ENCODE measurements at places on chromosomes 1 and 21.

- DNase-seq, result no peak
Observed at GRCh38 chr1:116270316-116271057, 102.6 kb upstream of the ATP1A1 start.

- DNase-seq, result no peak
Observed at GRCh38 chr1:170853867-170854266, 81.5 kb upstream of the MROH9 start.

DNA sequence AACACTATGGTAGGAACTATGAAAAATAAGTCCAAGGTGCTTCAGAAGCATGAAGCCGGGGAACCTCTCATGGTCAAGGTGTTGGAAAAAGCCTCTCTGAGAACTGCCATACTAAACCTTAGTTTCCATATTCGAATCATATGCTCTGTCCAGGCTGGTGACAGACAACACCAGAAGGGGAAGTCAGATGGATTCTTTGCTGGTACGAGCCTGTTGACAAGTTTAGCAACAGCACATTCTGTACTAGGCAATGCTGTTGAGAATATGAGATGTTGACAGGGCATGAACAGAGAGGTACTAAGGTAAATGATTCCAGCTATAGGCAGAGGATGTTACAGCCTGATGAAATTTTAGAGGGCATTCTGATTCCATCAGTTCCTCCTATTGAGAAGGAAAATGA lies 461.3 kb upstream of the ZRANB2 start:
- DNase-seq, result no peak

DNA sequence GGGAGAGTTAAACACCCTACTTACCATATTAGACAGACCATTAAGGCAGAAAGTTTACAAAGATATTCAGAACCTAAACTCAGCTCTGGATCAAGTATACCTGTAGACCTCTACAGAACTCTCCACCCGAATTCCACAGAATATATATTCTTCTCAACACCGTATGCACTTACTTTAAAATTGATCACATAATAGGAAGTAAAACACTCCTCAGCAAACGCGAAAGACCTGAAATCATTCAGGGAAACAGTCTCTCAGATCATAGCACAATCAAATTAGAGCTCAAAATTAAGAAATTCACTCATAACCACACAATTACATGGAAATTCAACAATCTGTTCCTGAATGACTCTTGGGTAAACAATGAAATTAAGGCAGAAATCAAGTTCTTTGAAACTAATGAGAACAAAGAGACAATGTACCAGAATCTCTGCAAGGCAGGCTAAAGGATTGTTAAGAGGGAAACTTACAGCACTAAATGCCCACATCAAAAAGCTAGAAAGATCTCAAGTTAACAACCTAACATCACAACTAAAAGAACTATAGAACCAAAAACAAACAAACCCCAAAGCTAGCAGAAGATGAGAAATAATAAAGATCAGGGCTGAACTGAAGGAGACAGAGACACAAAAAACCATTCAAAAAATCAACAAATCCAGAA lies 19.1 kb downstream of the CD84 start:
- DNase-seq, result no peak

GRCh38 chr1:25769625-25770383 lies 30.2 kb upstream of the SELENON start:
- DNase-seq, result no peak

GRCh38 chr1:183844806-183845205 lies 39.9 kb downstream of the RGL1 start:
- DNase-seq, result no peak

- no peak for DNase-seq
Observed at GRCh38 chr1:78049396-78049795, 3.6 kb downstream of the GIPC2 start.

DNA sequence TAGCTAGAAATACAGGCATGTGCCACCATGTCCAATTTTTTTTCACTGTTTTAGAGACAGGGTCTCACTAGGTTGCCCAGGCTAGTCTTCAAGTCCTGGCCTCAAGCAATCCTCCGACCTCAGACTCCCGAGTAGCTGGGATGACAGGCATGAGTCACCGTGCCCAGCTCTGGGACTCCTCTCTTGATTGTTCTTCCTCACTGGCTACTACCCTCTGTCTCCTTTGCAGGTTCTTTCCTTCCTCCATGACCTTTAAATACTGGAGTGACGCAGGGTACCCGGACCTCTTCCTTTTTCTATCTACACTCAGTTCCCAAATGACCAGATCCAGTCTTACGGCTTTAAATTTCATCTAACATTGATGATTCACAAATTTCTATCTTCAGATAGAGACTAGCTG lies 34.9 kb downstream of the ASH1L start:
- DNase-seq, result no peak

- DNase-seq, result peak; percentile 5
Observed at GRCh38 chr1:31548534-31548906, 27.8 kb upstream of the TINAGL1 start.

- DNase-seq, result peak; percentile 83
Observed at GRCh38 chr21:41425954-41426675, at the start of gene MX1. TSS of gene MX1 (plus strand) at chr21:41426239. CDS start at chr21:41432071, 5,832 bp downstream.

- no peak for DNase-seq
Observed at GRCh38 chr1:8239039-8239305, 78.9 kb upstream of the SLC45A1 start.

DNA sequence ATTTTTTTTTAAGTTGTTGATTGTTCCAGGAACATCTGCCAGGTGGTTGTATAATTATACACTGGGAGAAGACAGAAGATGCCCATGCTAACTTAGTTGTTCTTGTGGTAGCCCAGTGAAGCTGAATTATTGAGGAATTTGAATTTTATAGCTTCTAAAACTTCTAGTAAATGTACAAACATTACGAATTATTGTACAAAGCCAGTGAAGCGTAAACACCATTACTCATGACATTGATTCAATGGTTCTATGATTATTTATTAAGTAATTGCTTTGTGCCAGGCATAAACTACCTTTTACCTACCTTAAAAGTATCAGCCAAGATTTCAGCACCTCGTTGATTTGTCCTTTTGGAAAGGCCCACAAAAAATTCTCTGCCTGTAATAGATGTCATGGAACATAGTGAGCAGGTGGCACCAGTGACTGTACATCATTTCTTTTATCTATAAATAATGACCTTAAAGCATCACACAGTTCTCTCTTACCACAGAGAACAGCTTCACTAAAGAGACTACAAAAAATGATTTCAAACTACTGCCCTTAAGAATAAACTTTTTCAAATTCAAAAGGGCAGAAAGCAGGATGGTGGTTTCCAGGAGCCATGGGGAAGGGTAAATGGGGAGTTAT lies 74.9 kb upstream of the BCL10 start:
- DNase-seq, result no peak

DNA sequence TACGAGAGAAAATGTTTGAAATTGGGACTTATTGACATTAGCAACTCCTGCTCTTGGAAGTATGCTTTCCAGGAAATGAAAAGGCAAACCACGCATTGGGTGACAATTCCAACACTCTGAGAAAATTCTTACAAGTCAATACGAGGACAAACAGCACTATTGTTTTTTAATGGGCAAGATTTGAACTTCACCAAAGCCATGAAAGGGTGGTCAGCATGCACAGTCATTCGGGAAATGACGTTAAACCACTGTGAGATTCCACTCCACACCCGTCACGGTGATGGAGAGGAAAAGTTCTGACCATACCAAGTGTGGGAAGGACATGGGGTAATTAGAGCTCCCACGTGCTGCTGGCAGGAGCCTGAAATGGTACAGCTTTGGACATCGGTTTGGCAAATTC lies 12.2 kb upstream of the PRXL2B start:
- DNase-seq, result no peak

- no peak for DNase-seq
Observed at GRCh38 chr1:48597663-48598062, 125.7 kb upstream of the SPATA6 start.

- no peak for DNase-seq
Observed at GRCh38 chr21:41835711-41836154, 43.4 kb downstream of the PRDM15 start.

- DNase-seq, result no peak
Observed at GRCh38 chr1:208216062-208216461, 28.1 kb downstream of the PLXNA2 start.

DNA sequence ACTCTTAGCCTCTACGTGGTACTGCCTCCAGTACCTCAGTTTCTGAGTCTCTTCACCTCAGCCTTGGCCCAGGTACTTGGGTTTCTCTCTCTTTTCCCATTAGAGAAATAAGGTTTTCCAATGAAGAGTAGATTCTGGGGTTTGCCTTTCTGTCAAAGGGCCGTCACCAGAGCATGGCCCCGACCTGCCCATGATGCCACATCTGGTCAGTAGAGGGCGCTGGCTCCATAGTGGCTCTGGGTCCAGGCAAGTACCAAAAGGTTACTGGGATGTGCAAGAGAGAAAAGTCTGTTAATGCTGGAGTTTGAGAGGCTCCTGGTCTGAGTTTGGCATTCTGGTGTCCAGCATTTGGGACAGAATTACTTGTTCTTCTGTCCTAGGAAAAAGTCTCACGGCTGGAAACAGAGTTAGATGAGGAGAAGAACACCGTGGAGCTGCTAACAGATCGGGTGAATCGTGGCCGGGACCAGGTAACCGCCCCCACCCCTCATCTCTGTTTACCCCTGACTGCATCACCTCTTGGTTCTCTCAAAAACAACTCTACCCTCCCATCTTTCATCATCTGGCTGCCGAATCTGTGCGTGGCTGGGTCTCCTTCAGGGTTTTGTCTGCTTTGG lies 5.3 kb upstream of the TUFT1 start:
- peak; percentile 87 for DNase-seq

DNA sequence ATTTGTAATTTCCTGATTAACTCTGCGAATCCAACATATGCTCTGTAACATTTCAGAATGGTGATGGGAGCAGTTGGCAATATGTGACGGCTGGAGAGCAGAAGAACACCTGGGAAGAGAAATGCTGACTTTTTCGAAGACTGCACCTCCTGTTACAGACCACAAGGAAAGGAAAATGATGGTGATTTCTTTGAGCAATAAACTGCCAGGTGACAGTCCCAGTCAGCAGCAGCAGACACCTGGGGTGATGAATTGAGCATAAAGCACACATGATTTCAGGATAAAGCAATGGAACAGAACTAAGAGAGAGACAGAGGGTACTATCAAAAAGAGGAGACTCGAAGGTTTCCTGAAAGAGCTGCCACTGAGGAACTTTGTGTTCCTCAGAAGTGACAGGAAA lies 528.6 kb downstream of the NEGR1 start:
- DNase-seq, result no peak

GRCh38 chr21:29499734-29500343 lies 201.1 kb downstream of the BACH1 start:
- no peak for DNase-seq

GRCh38 chr1:164805399-164805798 lies 246.4 kb downstream of the PBX1 start:
- no peak for DNase-seq

GRCh38 chr1:186214791-186215190 lies 160.3 kb downstream of the TPR start:
- no peak for DNase-seq

DNA sequence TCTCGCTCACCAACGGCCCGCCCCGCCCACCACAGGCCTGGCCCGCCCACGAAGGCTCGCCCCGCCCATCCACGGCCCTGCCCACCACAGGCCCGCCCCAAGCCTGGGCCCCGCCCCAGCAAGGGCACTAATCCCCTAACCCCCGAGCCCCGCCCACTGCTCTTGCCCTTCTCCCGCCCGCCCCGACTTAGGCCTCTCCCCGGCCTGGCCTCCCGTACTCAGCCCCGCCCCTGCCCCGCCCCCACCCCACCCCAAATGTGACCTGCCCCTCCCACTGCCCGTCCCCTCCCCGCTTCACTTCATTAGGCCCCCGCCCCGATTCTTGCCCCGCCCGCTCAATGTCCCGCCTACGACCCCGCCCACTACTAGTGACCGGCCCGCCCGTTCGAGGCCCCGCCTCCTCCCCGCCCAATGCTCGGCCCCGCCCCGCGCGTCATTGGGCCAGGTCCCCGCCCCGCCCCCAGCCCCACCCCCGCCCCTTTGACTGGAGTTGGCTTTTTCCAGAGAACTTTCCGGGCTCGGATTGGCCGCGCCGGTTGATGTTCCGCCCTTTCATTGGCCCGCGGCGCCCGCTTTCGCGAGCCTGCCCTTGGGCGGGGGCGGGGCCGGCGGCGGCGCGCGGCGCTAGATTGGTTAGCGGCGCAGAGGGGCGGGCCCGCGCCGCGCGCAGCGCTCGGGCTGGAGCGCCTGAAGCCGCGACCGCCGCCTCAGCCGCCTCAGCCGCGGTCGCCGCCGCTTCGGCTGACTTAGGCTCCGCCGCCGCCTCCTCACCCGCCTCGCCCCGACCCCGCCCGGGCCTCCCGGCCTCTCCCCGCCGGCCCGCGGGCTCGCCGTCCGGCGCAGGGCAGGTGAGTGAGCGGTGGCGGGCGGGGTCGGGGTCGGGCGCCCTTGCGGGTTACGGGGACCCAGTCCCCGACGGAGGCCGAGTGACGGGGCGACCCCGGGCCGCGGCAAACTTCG lies at the start of gene PCBP3:
PCBP3 (plus strand) TSS at position 705 of the 960 bp plus-strand sequence. CDS start 206,361 bp downstream, outside the sequence.
- peak; percentile 98 for DNase-seq

DNA sequence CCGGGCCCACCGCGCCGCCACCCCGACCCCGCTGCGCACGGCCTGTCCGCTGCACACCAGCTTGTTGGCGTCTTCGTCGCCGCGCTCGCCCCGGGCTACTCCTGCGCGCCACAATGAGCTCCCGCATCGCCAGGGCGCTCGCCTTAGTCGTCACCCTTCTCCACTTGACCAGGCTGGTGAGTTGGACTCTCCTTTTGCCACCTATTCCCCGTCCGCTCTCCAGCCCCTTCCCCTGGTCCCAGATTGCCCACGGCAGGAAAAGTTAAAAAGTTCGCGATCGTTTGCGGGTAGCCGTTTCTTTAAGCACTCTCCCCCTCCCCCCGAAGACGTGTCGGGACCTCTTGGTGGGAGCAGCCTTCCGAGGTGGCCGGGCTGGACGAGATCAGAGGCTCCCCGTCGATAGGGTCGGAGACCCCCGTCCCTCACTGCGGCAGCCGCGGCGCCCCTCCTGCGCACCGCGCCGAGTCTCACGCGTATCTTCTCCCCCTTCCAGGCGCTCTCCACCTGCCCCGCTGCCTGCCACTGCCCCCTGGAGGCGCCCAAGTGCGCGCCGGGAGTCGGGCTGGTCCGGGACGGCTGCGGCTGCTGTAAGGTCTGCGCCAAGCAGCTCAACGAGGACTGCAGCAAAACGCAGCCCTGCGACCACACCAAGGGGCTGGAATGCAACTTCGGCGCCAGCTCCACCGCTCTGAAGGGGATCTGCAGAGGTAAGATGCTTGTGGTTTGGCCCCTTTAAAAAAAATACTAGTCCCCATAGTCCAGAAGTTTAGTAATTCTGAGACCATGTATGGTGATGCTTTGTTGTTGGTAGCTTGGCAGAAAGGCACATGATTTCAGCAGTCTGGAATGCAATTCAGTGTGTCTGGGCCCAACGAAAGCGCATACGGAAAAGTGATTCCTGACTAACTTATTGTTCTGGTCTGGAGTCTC lies 576 bp downstream of the CCN1 start:
- peak; percentile 71 for DNase-seq
